ENCODE measurements at places on chromosomes 13 and 19. TPM values are rescaled to one million over a fixed set of nuclear protein-coding genes. Genes with fewer than 3 reads are reported as not detected.

- no peak overlapping the region for H3K4me3 ChIP-seq
- H3K27me3 ChIP-seq = no peaks in the 10 kb centered on the region
- H3K4me1 ChIP-seq = peaks cover 57% of the 10 kb centered on the region
- no peaks in the 10 kb centered on the region for H3K36me3 ChIP-seq
- no peak overlapping the region for H3K27ac ChIP-seq
These were observed 5.8 kb downstream of the AKAP11 start for GRCh38 chr13:42277618-42278276.

GRCh38 chr19:33196446-33197193, 2.5 kb downstream of the LRP3 start:
- H3K27ac ChIP-seq = no peak overlapping the region
- H3K27me3 ChIP-seq = peaks cover 19% of the 10 kb centered on the region
- H3K4me1 ChIP-seq = no peaks in the 10 kb centered on the region
- H3K4me3 ChIP-seq = no peak overlapping the region

GRCh38 chr19:34319785-34320184, 45.2 kb upstream of the GPI start:
- no peaks in the 10 kb centered on the region for H3K36me3 ChIP-seq
- no peak overlapping the region for H3K27ac ChIP-seq

DNA sequence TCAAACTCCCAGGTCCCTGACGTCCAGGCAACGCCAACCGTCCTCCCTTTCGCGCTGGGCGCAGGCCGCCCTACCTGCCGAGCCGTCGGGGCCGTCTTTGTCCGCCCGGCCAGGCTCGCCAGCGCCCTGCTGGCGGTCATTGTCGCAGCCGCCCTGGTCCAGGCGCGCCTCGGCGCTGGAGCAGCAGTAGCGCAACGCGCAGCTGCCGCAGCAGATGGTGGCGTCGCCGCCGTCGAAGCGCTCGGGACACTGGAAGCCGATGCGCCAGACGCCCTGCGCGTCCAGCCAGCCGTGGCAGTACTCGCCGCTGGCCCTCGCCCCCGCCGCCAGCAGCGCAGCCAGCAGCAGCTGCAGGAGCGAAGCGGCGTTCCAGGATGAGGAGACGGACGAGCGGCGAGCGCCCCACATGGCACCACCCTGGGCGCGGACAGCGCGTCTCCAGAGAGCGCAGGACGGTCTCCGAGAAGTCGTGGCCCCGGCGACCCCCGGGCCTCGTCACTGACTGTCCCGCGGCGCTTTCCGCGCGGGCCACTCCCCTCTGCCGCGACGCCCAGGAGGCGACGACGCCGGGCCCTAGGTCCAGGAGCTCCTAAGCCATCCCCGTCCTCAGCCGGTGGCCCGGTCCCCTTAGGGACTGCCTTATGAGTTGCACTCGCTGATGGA, 1.1 kb downstream of the SHISA2 start:
- H3K4me3 ChIP-seq = no peak overlapping the region
- H3K27ac ChIP-seq = no peak overlapping the region
- H3K4me1 ChIP-seq = peaks cover 21% of the 10 kb centered on the region
- H3K27me3 ChIP-seq = peaks cover 71% of the 10 kb centered on the region
- H3K36me3 ChIP-seq = no peaks in the 10 kb centered on the region

GRCh38 chr13:91277013-91277676, 70.3 kb upstream of the MIR17HG start:
- DNase-seq = no peak
- no peaks in the 10 kb centered on the region for H3K36me3 ChIP-seq

- H3K36me3 ChIP-seq = no peaks in the 10 kb centered on the region
- H3K27ac ChIP-seq = no peak overlapping the region
- H3K4me3 ChIP-seq = no peak overlapping the region
- no peak for DNase-seq
- no peaks in the 10 kb centered on the region for H3K4me1 ChIP-seq
These were observed 80.5 kb upstream of the VSTM2B start for GRCh38 chr19:29445246-29445645.

GRCh38 chr19:11324079-11324661, 15.3 kb downstream of the RAB3D start:
- peaks cover 8% of the 10 kb centered on the region for H3K36me3 ChIP-seq
- peak overlapping the region; percentile 65 for H3K27ac ChIP-seq
- DNase-seq = peak; percentile 81
- no peaks in the 10 kb centered on the region for H3K27me3 ChIP-seq

DNA sequence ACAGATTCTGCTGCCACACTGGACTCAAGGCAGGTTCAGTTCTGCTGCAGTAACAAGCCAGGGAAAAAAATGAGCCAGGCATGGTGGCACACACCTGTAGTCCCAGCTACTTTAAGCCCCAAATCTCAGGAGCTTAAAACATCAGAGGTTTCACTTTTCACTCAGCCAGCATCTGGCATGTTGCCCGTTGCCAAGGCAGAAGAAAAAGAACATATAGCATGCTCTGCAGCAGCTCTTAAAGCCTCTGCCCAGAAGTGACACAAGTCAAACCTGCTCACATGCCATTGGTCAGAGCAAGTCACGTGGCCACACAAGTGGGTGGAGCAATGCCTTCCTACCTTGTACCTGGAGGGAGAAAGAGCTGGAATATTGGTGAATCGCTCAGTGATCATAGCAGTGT, 14.7 kb upstream of the ADGRE5 start:
- peak overlapping the region; percentile 75 for H3K27ac ChIP-seq
- peak; percentile 95 for DNase-seq
- no peaks in the 10 kb centered on the region for H3K27me3 ChIP-seq
- peaks cover 56% of the 10 kb centered on the region for H3K4me1 ChIP-seq

FSD1 gene
- 2.9 TPM for total RNA-seq

DNA sequence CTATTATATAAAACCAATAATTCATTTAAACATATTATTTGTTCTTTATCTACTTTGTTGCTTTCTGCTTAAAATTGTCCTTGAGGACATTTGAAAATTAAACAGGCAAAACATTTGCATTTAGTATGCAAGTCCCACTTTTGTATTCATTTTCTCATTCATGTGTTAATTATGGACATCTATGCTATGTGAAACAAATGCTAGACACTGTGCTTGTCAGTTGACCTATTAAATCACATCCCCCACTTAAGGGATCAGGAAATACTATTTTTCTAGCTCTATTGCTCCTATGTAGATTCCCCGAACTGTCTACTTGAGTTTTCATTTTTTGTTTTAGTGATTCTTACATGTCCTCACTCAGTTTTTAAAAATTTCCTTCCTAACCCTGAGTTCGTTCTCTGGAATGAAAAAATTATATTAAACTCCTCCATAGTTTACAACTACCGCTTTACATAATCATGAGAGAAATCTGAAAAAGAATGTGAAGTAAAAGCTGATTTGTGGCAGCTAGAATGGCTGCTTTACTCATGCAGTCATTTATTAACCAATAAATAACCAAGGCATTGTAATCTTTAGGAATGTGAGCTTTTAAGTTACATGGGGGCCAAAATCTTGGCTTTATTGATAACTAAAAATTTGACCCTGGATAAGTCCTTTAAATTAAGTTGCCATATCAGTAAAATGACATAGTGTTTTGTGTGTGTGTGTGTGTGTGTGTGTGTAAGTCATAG, 188.5 kb downstream of the LIG4 start:
- no peaks in the 10 kb centered on the region for H3K36me3 ChIP-seq
- no peaks in the 10 kb centered on the region for H3K27me3 ChIP-seq
- DNase-seq = no peak
- no peaks in the 10 kb centered on the region for H3K4me1 ChIP-seq

- no peaks in the 10 kb centered on the region for H3K27me3 ChIP-seq
- no peak overlapping the region for H3K27ac ChIP-seq
- H3K4me1 ChIP-seq = peaks cover 23% of the 10 kb centered on the region
- H3K36me3 ChIP-seq = no peaks in the 10 kb centered on the region
These were observed 241.4 kb downstream of the ENOX1 start for GRCh38 chr13:43545317-43545874.

LRP3 gene
- total RNA-seq = 21.1 TPM

SHISA2 gene
- total RNA-seq = not detected

DNA sequence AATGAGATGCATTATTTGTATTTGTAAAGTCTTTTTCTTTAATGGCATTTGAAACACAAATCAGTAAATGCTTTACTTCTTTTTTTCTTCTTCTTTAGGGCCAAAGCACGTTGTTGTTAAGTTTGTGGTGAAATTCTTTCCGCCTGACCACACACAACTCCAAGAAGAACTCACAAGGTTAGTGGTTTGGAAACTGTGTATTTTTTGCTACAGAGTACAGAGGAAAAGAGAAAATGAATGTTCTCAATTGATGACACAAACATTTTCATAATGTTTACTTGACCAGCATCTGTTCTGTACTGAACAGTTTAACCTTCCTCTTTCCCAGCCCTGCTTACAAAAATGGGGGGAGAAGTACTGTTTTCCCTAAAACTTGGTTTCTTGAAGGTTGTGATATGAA, 190.9 kb upstream of the RNF113B start:
- no peaks in the 10 kb centered on the region for H3K36me3 ChIP-seq
- H3K27me3 ChIP-seq = no peaks in the 10 kb centered on the region
- peak overlapping the region; percentile 35 for H3K27ac ChIP-seq
- H3K4me3 ChIP-seq = no peak overlapping the region
- no peaks in the 10 kb centered on the region for H3K4me1 ChIP-seq

GRCh38 chr13:44148159-44148914, 225.3 kb upstream of the SERP2 start:
- peaks cover 3% of the 10 kb centered on the region for H3K4me1 ChIP-seq
- no peak overlapping the region for H3K4me3 ChIP-seq
- H3K36me3 ChIP-seq = no peaks in the 10 kb centered on the region
- no peak overlapping the region for H3K27ac ChIP-seq
- no peaks in the 10 kb centered on the region for H3K27me3 ChIP-seq

DNA sequence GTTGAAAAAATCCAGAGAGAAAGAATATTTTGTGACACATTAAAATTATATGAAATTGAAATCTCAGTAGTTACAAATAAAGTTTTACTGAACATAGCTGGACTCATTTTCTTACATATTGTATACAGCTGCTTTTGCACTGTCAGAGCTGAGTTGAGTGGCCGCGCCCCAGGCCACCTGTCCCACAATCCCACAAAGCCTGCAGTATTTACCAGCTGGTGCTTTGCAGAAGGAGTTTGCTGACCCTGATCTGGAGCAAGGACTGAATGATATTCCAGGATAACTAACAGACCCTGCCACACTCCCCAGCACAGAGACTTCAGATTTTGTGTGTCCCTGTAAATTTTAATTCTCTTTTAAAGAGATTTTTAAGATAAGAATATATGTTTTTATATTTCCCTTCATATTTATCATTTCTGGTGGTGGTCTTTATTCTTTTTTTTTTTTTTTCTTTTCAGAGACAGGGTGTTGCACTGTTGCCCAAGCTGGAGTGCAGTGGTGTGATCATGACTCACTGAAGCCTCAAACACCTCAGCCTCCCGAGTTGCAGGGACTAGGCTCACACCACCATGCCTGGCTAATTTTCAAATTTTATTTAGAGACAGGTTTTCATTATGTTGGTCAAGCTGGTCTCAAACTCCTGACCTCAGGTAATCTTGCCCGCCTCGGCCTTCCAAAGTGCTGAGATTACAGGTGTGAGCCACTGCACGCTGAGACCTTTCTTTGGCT, 48.5 kb downstream of the TDRD12 start:
- H3K4me3 ChIP-seq = no peak overlapping the region
- no peak for DNase-seq
- H3K36me3 ChIP-seq = no peaks in the 10 kb centered on the region

PSPN gene
- 1.4 TPM for total RNA-seq

GRCh38 chr19:57443121-57443696, 8.1 kb downstream of the ZNF749 start:
- no peaks in the 10 kb centered on the region for H3K4me1 ChIP-seq
- no peak overlapping the region for H3K27ac ChIP-seq
- DNase-seq = no peak
- H3K36me3 ChIP-seq = no peaks in the 10 kb centered on the region

DNA sequence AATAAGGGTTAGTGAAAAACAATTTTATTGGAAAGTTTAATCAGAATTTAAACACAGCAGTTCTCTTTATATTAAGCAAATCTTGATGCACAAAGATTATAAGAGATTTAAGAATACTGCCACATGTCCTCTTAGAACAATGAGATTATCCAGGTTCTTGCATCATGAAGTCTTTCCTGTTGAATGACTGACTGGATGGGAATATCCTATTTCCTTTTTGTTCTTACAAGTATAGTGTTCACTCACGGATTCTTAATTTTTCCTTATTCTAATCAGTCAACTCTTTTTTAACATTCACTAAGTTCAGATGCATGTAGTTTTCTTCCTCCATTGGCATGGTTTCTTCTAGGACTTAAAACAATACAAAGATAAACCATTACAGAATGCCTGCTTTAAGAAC, 10.1 kb downstream of the URI1 start:
- peaks cover 2% of the 10 kb centered on the region for H3K4me1 ChIP-seq
- H3K36me3 ChIP-seq = no peaks in the 10 kb centered on the region
- H3K4me3 ChIP-seq = no peak overlapping the region
- H3K27me3 ChIP-seq = no peaks in the 10 kb centered on the region

GRCh38 chr13:32530841-32531253, 7.7 kb downstream of the N4BP2L2 start:
- no peaks in the 10 kb centered on the region for H3K27me3 ChIP-seq
- H3K4me3 ChIP-seq = no peak overlapping the region
- no peaks in the 10 kb centered on the region for H3K36me3 ChIP-seq
- peaks cover 40% of the 10 kb centered on the region for H3K4me1 ChIP-seq

DNA sequence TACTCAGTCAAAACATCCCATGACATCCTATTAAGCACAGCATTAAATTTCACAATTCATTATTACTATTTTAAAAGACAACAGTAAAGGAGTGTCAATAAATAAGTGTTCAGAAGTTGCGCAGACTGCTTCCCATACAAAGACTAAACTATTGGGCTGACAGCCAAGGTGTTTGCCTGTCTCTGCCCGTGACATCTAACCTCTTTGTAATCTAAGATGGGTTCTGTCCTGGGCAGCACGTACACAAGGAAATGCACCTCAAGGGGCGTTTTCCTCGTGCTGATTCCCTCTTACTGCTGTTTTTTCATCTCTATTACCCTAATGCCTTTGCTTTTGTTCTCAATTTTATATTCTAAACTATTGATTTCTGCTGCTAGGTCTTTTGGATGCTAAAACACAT, 216.3 kb downstream of the NHLRC3 start:
- no peak overlapping the region for H3K4me3 ChIP-seq
- no peaks in the 10 kb centered on the region for H3K4me1 ChIP-seq
- no peaks in the 10 kb centered on the region for H3K27me3 ChIP-seq
- no peak overlapping the region for H3K27ac ChIP-seq
- no peaks in the 10 kb centered on the region for H3K36me3 ChIP-seq
- DNase-seq = no peak

DNA sequence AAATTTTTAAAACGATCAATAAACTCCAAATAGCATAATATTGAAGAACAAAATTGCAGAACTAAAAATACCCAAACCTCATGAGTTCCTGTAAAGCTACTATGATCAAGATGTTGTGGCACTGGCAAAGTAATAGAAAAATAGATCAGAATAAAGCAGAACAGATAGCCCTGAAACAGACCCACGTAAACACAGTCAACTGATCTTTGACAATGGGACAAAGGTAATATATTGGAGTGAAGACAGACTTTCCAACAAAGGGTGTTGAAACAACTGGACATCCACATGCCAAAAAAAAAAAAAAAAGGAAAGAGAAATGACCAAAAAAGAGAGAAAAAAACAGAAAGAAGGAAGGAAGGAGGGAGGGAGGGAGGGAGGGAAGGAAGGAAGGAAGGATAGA, 138.7 kb downstream of the IRS2 start:
- H3K4me1 ChIP-seq = peaks cover 6% of the 10 kb centered on the region
- no peak overlapping the region for H3K4me3 ChIP-seq
- no peak overlapping the region for H3K27ac ChIP-seq
- no peak for DNase-seq

C1QTNF9B gene
- total RNA-seq = not detected

RGL3 gene
- 39.6 TPM for total RNA-seq

All from transverse colon (tissue), 4 donors.